ENCODE measurements at places on chromosomes 4 and X.

DNA sequence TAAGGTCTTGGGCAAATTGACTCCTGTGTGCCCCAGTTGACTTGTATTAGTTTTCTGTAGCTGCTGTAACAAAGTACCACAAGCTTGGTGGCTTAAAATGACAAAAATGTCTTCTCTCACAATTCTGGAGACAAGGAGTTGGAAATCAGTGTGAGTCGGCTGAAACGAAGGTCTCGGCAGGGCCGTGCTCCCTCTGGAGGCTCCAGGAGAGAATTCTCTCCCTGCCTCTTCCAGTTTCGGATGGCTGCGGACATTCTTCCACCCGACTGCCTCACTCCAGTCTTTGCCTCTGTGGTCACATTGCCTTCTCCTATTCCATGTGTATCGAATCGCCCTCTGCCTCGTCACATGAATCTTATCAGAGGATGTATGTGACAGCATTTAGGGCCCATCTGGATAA is 66.0 kb upstream of the PHOX2B start:
- no peak for DNase-seq

- DNase-seq = peak; percentile 12
Observed at GRCh38 chr4:141636771-141637460, 533 bp downstream of the IL15 start.

DNA sequence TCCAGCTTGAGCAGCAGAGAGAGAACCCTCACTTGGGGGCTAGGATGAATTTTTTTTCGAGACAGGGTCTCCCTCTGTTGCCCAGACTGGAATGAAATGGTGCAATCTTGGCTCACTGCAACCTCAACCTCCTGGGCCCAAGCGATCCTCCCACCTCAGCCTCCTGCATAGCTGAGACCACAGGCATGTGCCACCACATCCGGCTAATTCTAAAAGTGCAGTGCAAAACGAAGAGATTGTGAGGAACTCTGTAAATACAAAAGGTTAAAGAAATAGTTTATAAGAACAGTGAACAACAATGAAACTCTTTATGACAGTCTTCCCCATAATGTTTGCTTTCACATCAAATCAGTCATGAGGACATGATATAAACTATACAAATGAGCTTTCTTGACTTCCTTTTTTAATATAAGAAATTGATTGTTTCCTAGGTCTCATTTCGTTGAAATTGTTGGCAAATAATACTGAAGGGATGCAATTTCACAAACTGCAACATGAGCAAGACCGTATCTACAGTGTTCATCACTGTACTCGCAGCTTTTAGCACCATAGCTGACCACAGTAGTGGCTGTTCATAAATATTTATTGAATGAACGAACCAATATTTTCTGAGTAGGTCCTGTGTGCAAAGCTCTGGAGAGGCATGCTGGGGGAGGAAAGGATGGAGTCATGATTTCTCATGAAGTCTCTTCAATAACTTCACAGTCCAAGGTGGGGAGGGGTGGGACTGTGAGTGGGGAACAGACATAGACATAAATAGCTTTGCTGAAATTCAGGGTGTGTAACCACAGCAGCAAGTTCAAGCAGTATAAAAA is 116.1 kb downstream of the SHROOM3 start:
- no peak for DNase-seq

DNA sequence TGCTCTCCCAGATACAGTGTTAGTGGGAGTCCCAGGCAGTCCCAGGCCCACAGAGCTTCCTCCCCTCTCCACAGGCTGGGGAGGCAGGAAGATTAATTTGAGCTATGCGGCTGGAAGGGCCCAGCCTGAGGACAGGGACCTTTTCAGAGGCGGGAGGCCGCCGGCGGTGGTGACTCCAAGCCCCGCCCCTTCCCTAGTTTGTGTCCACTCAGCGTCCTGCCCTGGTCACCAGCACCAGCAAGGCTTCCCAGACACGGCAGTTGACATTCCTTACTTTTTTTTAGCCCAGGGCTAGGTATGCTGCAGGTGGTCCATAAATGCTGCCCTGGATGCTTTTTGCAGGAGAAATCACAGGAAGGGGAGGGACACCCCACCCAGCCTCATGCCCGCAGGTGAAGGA is 67.7 kb upstream of the LRPAP1 start:
- DNase-seq = no peak

- no peak for DNase-seq
Observed at GRCh38 chr4:173837517-173837916, 307.5 kb upstream of the HAND2 start.

DNA sequence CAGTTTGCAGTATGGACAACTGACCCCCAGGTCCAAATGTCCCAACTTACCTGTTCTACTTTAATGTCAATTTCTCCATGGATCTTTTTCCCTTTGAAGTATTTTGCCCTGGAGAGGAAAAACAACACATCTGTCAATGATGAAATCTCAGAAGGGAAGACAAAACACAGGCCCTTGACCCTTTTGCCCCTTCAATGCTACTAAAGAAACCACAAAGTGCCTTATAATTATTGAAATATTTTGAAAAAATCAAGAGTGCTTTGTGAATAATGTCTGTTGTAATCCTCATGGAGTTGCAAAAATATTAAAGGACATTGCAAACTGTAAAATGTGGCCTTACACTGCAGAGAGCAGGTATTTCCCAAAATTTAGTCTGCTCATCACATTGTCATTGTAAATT is 12.6 kb downstream of the SYN1 start:
- no peak for DNase-seq

- DNase-seq = no peak
Observed at GRCh38 chr4:169159624-169160171, 111.1 kb downstream of the SH3RF1 start.

DNA sequence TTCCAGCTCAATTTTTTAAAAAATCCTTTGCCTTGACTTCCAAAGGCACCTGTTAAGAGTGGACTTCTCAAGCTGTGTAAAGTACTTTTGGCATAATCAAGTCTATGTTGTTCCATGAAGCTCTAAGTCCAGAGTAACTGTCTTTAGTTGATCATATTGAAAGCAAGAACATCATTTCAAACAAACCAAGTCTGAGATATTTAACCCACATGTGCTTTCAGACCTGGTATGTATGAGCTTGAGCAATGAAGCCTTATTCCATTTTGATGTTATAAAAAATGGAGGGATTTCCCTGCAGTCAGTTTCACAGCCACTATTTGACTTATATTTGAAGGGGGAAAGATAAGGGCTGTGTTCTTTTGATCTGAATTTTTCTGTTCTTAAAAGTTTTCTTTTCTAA is 23.7 kb upstream of the EOLA2 start:
- no peak for DNase-seq

DNA sequence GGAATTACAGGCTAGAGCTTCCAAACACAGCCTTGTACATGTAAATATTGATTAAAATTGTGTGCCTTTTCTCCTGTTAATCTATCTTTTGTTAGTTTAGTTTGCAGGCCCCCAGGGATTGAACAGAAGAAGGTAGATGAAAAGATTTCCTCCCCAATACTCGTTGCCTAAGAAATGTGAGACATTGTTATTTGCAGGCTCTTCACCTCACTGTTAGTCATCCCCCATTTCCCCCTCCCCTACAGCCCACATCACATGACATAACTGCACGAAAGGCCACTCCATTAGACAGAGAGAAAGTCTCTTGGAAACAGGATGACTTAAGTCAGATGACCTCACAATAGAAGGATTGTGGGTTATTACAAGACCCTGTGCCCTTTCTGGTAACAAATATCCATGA is 13.3 kb upstream of the MID1 start:
- DNase-seq = no peak

- peak; percentile 26 for DNase-seq
Observed at GRCh38 chr4:110165382-110166286, 32.8 kb downstream of the ELOVL6 start.
